ENCODE measurements at places on chromosomes 3 and 15. TPM values are rescaled to one million over a fixed set of nuclear protein-coding genes. Genes with fewer than 3 reads are reported as not detected.

SSUH2 gene
- total RNA-seq, result 0.27 TPM

C2CD4A gene
- not detected for total RNA-seq

ERICH6 gene
- total RNA-seq, result not detected

SCG5 gene
- 4.1 TPM for total RNA-seq

GOLGA8S gene
- total RNA-seq, result 0.80 TPM

APOD gene
- total RNA-seq, result 0.27 TPM

GNAT1 gene
- total RNA-seq, result not detected

PDCD6IP gene
- 178 TPM for total RNA-seq

KNG1 gene
- total RNA-seq, result not detected

SLC6A20 gene
- total RNA-seq, result not detected

SLC9C1 gene
- not detected for total RNA-seq

KLHDC8B gene
- 0.66 TPM for total RNA-seq

CORO2B gene
- not detected for total RNA-seq

TAGLN3 gene
- total RNA-seq, result not detected

ADAMTS17 gene
- 1.7 TPM for total RNA-seq

ABI3BP gene
- not detected for total RNA-seq

UPK1B gene
- not detected for total RNA-seq

PLXNB1 gene
- 1.9 TPM for total RNA-seq

GAP43 gene
- total RNA-seq, result not detected

CTXN2 gene
- total RNA-seq, result 0.05 TPM

RARB gene
- total RNA-seq, result not detected

KBTBD8 gene
- 8.0 TPM for total RNA-seq

CGNL1 gene
- total RNA-seq, result not detected

FGF7 gene
- not detected for total RNA-seq

AHSG gene
- not detected for total RNA-seq
